ENCODE measurements at places on chromosomes 7 and 10.

DNA sequence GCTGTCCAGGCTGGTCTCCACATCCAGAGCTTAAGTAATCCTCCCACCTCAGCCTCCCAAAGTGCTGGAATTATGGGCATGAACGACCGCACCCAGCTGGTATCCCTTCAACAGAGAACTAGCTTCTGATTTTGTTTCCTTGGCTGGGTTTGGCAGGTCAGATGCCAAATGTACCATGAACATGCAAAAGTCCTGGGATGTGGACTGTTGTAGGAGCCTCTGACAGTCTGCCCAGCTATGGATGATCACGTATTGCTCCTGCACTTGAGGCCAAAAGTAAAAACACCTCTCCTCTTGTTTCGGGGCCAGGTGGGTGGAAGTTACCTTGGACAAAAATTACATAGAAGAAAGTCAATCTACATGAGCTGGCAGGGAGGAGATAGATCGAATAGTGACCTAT is 699.5 kb downstream of the TYW1 start:
- DNase-seq, result no peak

GRCh38 chr7:158450476-158451124 is 137.0 kb downstream of the PTPRN2 start:
- DNase-seq, result no peak

DNA sequence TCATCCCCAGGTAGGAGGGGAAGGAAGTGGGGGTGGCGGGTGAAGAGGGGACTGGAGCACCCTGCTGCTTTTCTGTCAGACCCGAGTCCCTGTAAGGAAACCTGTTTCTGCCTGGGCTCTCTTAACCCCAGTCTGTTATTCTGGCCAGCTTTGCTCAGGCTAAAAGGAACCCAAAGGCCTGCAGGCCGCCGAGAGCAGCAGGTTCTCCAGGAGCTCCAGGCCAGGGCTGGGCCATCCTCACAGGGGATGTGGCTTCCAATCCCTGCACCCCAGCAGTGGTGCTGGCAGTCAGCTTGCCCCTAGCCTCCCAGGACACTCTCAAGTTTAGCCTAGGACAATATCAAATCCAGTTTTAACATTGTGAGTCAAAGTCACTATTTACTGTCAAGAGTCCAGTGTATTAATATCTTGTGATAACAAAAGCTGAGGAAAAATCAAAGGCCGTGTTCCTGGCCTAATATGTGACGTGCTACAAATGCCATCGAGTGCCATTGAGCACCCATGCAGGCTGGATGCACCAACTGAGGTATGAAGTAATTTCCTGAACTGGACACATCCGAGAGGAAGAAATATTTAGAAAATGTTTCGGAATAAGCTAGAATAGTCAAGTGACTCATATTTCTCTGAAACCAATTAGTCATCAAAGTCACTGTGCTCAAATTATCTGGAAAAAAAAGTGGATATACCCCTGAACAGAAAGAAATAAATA is 7.0 kb downstream of the PKD1L1 start:
- no peak for DNase-seq

DNA sequence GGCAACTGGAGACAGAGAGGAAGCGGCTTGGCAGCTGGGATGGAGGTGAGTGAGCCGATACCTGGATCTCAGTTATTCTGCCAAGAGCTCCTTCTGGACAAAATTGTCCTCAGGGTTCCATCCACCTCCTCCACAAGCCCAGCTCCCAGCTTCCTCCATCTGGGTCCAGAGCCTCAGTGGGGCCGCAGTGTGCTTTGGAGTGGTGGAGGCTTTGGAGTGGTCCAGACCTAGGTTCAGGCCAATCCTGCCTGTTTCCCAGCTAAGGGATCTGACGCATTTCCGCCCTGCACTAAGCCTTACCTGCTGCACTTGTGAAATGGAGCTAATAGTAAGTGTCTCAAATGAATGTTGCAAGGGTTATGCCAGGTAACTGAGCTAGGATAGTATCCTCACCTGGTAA is 355.7 kb upstream of the SHH start:
- no peak for DNase-seq

GRCh38 chr10:29865700-29866355 is 193.6 kb downstream of the JCAD start:
- DNase-seq, result no peak

GRCh38 chr10:49629431-49629881 is 15.6 kb downstream of the CHAT start:
- DNase-seq, result no peak

- DNase-seq, result no peak
Observed at GRCh38 chr10:6296828-6297251, 94.1 kb downstream of the PFKFB3 start.

DNA sequence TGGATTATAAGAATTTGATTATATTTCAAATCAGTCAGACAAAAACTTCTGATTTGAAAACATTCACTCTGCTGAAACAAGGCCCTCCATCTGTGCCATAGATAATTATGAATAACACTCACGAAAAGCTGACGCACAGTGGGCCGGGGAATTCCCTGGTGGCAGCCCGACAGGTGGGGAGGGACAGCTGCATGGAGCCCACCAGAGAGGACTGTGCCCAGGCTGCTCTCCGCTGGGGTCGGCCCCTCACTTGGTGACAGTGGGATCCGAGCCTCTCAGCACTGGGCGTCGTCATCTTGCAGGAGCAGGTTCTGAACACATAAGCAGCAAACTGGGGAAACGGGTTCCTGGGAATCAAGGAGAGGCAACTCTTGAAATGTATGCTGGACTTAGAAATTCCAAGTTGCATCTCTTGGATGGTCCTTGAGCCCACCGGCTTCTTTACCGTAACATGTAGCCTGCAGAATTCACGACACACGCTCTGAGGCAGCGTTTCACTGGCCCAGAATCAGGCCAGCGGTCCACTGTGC is 41.4 kb downstream of the AFAP1L2 start:
- no peak for DNase-seq

DNA sequence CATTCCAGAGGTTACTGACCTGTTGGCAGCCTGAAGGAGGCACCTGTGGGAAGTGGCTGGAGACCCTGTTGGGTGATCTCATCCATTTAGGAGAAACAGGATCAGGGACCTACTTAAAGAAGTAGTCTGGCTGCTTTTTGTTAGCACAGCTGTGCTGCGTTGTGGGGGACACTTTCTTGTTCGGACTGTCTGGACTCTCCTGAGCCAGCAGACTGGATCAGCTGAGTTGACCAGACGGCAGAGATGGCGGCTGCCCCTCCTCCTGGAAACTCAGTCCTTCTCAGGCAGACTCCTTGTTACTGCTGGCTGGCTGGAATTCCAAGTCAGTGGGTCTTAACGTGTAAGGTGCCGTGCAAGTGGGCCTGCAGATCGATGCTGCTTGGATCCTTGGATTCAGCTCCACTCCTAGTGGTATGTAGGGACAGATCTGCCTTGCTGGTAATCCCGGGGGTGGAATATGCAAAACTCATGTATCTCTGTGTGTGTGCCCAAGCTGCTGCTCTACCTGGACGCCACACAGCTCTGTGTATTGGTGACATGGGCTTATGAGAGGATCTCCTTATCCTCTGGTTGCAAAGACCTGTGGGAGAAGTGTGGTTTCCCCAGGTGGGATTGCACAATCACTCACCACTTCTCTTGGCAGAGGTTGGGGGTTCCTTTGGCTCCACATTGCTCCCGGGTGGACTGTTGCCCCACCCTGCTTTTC is 87.3 kb downstream of the CCSER2 start:
- peak; percentile 51 for DNase-seq

GRCh38 chr10:101130984-101131961 is at the start of gene TLX1:
TLX1 (plus strand) TSS chr10:101131300; CDS start chr10:101131542, 242 bp downstream.
- peak; percentile 95 for DNase-seq

GRCh38 chr7:134407311-134407710 is 51.6 kb downstream of the AKR1B1 start:
- no peak for DNase-seq

DNA sequence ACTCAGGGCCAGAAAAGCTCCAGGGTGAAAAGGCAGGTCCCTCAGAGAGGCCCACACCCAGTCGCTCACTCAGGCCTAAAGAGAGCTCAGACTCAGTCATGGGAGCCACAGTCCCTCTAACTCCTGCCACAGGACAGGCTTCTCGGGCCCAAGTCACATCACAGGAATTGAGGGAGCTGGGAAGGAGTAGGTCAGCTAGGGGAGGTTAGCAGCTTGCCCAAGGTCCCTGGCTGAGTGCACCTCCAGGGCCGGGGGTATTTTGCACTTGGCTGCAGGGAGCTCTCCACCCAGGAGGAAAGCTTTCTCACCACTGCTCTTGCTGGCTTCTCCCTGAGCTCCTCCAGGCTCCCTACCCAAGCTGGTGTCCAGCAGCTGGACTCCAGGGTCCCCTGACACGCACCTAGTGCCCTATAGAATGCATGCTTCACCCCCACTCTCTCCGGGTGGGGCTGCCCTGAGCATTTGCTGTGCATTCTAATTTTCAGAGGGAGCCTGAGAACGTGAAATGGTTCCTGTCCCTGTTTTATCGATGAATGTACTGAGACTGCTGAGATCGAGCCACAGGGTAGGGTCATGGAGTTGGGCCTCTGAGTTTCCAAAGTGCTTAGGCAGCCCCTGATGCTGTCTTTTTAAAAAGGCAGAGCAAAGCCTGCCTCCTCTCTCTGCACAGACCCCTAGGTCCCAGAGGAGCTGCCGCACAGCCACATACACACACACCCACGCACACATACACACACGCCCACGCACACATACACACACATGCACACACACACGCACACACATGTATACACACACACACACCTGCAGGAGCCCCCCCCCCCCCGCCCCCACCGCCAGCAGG is 37.9 kb upstream of the RET start:
- DNase-seq, result no peak

- DNase-seq, result no peak
Observed at GRCh38 chr7:16559497-16560179, 33.0 kb downstream of the LRRC72 start.

DNA sequence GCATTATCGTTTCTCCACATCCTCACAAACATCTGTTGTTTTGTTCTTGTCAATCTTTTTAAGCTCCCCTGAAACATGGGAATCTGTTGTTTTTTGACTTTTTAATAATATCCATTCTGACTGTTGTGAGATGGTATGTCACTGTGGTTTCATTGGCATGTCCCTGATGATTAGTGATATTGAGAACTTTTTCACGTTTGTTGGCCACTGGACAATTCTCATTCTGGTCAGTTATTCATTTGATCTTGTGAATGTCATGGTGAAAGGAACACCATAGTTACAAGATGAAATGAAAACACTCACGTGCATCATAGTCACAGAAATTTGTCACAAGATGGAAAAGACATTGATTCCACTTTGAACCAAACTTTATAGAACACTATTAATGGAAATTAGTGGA is 20.5 kb upstream of the SGCE start:
- DNase-seq, result no peak

DNA sequence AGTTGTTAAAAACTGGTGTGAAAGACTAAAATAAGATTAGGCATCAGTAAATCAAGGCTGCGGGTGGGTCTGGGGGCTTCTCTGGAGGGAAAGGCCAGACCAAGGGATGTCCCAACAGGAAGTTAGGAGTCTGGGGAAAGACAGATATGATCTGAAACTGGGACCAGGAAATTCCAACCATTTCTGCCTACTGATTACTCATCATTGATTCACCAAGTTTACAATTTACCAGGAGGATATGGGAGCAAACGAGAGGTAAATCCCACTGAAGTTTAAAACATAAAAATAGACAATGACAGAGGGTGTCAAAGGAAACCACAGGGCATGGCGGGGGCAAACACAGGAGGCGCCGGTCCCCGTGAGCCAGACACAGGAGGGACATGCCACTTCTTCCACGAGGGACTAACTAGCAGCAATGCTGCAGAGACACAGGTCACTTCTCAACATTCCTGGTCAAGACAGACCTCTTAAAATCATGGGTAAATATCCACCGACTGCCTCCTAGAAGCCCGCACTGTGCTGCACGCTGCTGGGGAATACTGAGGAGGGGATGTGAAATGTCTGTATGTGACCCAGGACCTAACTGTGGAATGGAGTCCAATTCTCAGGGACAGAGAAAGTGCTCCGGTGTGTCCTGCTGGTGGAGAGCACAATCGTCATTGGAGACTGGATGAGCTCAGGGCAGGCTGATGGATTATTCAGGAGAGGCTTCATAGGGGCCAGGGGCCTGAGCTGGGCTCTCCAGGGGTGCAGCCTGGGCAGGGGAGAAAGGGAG is 153.4 kb upstream of the KLF14 start:
- no peak for DNase-seq

DNA sequence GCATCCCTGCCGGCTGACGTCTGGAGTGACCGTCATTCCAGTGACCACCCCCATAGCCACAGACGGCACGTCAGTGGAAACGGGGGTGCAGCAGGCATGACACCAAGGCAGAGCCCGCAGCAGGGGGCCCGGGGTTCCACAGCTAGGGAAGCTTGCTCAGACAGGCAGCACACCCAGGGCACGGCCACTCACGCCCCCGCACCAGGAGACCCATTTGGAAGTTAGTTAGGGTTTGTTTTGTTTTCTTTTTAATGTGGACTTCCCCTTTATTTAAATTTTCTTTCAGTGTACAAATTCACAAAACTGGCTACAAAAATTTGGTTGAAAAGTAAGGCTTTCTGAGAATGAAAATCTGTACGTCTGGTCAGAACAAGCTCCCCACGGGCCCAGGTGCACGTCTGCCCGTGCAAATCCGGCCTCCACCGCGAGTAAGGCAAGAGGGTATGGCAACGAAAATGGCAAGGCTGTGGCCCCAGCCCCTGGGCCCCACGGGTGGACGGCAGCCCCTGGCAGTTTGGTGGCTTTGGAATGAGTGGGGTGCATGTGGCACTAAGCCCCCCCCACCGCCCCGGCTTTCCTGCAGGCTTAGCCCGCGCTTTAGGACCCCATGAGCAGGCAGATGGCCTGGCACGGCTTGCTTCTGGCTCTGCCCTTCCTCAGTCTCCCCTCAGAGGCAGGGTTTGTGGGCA is 124.2 kb downstream of the FAM53B start:
- DNase-seq, result peak; percentile 61

- DNase-seq, result no peak
Observed at GRCh38 chr10:124047427-124048152, 45.8 kb downstream of the CHST15 start.

GRCh38 chr10:110686949-110687348 is 42.8 kb downstream of the RBM20 start:
- no peak for DNase-seq

DNA sequence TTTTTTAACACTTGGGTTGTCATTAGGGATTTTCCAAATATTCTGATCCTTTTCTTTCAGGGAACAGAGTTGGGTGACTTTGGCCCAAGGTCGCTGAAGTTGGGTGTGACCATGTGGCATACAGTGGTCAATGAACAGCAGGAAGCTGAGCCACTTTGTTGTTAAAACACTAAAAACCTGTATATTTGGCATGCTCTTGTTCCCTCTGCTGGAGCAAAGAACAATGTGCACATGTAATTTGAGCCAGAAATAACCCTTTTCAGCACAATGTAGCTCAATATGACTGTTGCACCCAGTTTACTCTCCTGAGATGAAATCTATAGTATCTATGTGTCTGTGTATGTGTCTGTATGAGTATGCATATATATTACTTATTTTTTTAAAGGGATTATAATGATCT is 74.9 kb downstream of the ADCYAP1R1 start:
- no peak for DNase-seq
